Inflammatory macrophage treated with lipopolysaccharide for 4 hours (primary cell): ENCODE measurements at places on chromosomes 16 and 17.

- peak; percentile 46 for DNase-seq
Observed at GRCh38 chr16:88922114-88922825, 54.7 kb downstream of the CBFA2T3 start.

DNA sequence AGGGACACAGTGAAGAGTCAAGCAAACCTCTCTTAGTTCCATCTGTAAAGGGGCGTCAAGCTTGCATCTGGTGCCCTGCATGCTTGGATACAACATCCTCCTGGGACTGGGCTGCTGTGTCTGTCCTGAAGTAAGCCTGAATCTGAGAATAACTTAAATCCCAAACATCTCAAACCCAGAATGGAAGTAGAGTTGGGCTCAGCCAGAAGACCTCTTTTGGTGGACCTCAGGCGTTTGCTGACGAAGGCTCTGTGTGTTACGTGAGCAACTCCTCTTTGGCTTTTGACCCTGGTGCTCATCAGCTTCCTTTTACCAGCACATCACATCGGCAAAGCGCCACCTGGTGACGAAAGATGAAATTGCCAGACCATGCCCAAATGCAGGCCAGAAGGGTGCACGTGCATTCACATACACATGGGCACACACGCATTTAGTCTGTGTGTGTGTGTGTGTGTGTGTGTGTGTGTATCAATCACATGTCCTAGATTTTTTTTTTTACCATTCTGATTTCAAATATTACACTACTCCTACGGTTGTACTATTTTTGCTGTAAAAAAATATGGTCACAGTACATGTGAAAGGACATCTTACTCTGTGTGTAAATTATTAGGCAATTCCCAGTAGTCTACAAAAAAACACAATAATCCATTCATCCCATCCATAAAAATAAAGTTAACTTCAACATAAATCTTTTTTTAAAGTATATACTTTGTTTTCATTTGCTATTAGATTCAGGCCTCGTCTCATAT, 41.1 kb upstream of the FOXJ1 start:
- DNase-seq = peak; percentile 87

- DNase-seq = no peak
Observed at GRCh38 chr16:84373907-84374489, 5.7 kb downstream of the ATP2C2 start.

DNA sequence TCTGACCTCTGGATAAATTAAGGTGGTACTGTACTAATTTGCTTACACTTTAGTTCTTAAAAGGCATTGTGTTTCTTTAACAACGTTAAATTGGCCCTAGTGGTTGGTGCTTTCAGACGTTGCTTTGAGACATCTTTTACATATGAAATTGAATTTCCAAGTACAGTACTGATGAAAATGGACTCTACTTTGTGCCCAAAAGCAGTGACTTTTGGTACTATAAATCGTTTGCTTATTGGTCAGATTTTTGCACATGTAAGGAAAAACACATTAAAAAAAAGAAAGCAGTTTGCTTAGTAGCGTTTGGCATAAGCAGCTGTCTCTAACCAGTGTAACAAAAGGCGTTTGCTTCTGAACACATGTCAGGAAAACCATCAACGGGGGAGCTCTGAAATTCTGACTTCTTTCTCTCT, 139.6 kb downstream of the CDK5R1 start:
- DNase-seq = no peak

DNA sequence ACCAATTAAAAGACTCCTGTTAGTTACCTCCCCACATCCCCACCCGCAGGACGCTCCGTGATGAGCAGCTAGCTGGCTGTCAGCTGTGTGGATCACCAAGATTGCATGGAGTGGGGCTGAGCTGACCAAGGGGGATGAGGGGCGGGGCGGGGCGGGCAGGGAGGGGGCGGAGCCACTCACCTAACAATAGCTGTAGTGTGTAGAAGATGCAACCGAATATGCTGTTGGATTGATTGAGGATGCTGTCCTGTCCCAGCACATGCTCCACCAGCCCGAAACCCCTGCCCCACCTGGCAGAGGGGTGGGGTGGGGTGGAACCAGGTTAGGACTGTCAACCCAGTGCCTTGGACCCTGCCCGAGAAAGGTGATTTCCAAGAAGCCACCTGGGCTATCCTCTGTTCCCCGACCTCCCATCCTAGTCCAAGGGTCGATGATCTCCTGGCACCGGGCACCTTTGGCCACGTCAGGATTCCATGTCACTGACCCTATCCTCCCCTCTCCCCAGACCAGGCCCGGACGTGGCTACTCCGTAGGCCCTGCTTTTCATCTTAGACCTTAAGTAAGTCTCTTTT, 1.4 kb downstream of the VKORC1 start:
- peak; percentile 13 for DNase-seq

- peak; percentile 44 for DNase-seq
Observed at GRCh38 chr17:8846768-8847211, 20.7 kb downstream of the PIK3R6 start.

DNA sequence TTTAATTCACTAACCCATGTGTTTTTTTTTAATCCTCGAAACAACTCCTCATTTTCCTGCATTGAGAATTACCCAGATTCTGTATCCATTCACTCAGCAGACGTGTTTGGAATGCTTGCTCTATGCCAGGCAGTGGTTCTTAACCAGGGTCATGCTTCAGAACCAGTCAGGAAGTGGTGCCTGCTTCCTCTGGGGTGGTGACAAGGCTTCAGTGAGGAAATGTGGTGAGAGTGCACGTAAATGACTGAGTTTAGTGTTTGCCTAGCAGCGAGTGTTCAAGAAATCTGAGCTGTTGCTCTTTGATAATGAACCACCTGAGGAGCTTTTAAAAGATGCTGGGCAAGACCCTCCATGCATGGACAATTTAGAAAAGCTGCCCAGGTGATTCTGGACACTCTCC, 9.9 kb downstream of the ZFP90 start:
- no peak for DNase-seq

GRCh38 chr16:70437017-70437581, 1.8 kb downstream of the ST3GAL2 start:
- no peak for DNase-seq

DNA sequence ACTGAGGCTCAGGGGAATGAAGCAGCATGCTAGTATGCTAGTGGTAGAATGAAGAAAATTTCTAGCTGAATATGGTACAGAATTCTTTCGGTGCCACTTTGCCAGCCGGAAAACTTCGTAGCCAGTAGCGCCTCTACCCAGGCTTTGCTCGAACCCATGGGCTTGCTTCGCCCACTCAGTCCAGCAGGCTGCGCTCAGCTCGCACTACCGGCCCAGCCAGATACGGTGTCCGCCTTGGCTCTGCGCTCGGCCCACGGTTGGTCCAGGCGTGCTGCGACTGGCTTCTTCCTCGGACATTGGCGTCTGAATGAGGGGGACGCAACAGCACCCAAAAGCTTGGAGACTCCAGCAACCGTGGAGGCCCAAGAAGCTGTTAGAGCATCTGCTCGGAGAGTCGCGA, 372.5 kb upstream of the CDH8 start:
- DNase-seq = no peak

- DNase-seq = peak; percentile 56
Observed at GRCh38 chr16:1333149-1333812, at the start of gene BAIAP3. TSS of gene BAIAP3 (plus strand) at chr16:1333645. CDS start at chr16:1338550, 4,905 bp downstream.

GRCh38 chr16:4328046-4328781, 12.3 kb downstream of the GLIS2 start:
- DNase-seq = peak; percentile 70

- DNase-seq = no peak
Observed at GRCh38 chr17:63601439-63602371, 1.0 kb downstream of the TACO1 start.

DNA sequence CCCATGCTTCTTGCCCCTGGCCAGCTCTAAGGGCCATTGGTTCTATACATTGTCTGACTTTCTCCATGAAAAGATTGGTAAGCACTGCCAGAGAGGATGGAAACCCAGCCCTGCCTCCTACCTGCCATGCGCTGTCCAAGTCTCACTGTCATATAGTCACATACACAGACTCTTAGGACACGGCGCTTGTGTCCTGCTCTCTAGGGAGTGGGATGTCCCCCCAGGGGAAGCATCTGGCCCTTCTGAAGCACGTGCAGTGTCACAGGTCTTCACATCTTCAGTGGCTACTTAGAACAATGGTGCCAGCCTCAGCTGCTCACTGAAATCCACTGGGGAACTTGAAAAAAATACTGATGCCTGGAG, 38.7 kb downstream of the MYO18A start:
- DNase-seq = no peak

- no peak for DNase-seq
Observed at GRCh38 chr16:53504665-53505064, 1.7 kb upstream of the AKTIP start.

GRCh38 chr16:68992521-68992920, 112.9 kb upstream of the HAS3 start:
- no peak for DNase-seq

DNA sequence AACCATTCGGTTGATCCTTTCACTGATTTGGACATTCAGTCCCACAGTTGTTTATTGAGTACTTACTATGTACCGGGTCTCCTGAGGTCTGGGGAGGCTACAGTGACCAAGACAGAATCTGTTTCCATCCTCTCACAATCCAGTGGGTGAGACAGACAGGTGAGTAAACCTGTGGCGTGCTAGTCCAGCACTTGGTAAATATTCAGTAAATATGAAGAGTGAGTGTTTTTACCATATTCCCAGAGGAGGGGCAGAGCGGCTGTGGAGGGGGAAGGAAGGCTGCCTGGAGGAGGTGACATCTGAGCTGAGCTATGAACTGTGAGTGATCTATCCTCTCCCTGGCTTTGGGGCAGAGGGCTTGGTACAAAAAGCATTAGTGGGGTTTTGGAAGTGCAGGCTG, 31.4 kb downstream of the CCR7 start:
- no peak for DNase-seq

- DNase-seq = no peak
Observed at GRCh38 chr16:57868913-57869520, 66.7 kb upstream of the KIFC3 start.

GRCh38 chr17:47291242-47291873, 32.4 kb upstream of the EFCAB13 start:
- no peak for DNase-seq

GRCh38 chr17:47744168-47745036, 11.4 kb downstream of the TBX21 start:
- DNase-seq = no peak

- no peak for DNase-seq
Observed at GRCh38 chr16:86580063-86580790, 1.9 kb downstream of the FOXL1 start.

- DNase-seq = no peak
Observed at GRCh38 chr17:28774206-28774605, 30.4 kb downstream of the TRAF4 start.

DNA sequence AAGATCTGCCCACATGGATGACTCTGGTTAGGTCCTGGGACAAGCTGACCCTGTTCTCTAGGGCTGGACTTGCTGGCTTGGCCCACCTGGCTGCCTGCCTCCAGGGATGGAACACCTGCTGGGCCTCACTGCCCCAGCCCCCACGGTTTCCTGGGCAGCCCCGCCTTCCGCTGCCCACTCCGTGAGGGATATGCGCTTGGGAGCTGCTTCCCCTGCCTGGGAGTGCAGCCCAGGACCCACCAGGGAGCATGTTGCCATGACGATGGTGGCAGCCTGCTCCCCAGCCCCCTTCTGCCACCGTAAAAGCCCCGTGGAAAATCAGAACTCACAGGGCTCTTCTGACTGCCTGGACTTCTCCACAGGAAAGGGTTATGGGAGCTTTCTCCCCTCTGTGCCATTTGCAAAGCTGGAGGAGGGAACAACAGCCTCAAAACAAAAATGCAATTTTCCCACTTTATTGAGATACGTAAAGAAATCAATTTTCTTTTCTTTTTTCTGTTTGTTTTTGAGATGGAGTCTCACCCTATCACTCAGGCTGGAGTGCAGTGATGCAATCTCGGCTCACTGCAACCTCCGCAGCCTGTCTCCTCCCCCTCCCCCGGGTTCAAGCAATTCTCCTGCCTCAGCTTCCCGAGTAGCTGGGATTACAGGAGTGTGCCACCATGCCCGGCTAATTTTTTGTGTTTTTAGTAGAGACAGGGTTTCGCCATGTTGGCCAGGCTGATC, 18.0 kb upstream of the GAS7 start:
- no peak for DNase-seq

DNA sequence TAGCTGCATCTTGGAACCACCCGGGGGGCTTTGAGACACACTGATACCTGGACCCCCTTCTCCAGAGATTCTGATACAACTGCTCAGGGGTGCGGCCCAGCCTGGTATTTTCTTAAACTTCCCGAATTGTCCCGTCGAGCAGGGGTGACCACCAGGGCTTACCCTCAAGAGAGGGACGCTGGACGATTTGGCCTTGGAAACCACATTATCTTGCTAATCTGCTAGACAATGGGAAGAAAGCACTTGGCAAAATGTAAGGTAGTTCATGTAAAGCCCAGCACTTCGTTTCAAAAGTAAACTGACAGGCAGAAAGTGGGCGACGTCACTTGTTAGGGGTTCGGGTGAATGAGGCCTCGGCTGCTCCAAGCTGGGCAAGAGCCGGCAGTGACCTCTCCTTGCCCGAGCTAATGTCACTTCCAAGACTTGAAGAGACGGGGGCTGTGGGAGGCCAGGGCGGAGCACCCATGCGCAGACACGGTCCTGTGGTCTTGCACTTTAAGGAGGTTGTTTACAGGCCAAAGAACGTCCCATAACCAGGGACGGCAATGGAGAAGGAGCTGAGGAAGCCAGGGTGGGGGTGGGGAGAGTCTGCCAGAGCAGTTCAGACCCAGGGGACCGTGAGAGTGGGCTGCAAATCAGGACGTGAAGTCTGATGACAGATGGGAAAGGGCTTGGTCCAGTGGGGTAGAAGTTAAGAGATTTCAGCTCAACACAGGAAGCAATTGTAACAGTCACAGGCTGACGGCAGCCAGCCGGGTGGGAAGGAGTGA, 152.7 kb upstream of the GSE1 start:
- DNase-seq = no peak

GRCh38 chr17:34845296-34845695, 116.0 kb downstream of the CCT6B start:
- DNase-seq = no peak

DNA sequence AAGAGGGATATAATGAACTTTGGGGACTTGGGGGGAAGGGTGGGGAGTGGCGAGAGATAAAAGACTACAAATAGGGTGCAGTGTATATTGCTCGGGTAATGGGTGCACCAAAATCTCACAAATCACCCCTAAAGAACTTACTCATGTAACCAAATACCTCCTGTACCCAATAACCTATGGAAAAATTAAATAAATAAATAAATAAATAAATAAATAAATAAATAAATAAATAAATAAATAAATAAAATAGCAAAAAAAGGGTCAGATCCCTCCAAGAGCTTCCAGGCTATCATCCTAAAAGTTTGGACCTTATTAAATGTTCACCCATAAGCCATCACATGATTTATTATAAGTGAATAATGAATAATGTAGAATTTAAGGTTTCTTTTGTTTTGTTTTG, 636.1 kb upstream of the C16orf82 start:
- DNase-seq = no peak

- no peak for DNase-seq
Observed at GRCh38 chr16:80459331-80459777, 81.4 kb upstream of the DYNLRB2 start.

DNA sequence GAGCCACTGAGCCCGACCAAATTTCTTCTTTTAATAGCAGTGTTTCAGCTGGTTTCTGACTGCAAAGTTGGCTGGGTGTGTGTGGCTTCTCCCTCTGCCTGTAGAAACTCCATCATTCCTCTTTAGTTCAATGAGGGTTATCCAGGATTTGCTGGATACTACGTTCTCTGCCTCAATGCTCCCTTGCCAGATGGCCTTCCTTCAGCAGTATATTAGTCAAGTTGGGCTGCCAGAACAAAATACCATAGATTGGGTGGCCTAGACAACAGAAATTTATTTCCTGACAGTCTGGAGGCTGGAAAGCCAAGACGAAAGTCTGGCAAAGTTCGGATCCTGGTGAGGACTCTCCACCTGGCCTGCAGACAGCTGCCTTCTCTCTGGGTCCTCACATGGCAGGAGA, 103.7 kb downstream of the NOG start:
- no peak for DNase-seq
